NCI-H446 (cell line): ENCODE measurements at places on chromosomes 16 and 17.

DNA sequence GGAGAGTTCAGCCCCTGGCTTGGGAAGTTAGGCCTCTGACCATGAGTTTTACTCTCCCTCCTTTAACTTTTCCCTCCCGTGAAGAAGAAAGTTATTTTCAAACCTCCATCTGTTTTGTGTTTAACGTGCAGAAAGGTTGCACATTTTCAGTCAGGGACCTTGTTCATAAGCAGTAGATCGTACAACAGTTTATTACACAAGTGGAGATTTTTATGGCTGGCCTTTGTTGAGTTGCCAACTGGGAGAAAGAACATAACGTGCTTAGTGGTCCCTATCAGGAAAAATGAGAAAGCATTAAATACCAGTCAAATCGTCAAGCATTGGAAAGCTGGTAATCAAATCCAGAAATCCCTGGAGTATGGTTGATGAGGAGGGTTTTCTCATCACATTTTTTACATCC lies 117.9 kb upstream of the MYOCD start:
- DNase-seq: no peak

GRCh38 chr17:42135664-42136653 lies 13.4 kb downstream of the HSPB9 start:
- no peak for DNase-seq

DNA sequence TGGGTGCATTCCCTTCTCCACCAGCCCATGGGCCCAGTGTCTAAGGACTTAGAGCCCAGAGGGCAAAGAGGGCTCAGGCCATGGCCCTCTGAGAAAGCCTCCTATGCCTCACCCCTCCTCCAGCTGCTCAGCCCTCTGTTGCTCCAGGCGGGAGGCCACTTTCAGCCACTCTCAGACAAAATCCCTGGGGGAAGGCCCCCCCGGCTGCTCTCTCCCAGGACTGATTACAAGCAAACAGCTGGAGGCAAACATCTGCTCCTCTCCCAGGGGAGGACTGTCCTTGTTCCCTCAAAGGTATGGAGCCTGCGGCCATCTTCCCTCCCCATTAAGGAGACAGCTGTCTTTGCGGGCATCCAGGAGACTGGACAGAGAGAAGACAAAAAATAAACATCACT lies 54.9 kb upstream of the DLX4 start:
- DNase-seq: no peak

DNA sequence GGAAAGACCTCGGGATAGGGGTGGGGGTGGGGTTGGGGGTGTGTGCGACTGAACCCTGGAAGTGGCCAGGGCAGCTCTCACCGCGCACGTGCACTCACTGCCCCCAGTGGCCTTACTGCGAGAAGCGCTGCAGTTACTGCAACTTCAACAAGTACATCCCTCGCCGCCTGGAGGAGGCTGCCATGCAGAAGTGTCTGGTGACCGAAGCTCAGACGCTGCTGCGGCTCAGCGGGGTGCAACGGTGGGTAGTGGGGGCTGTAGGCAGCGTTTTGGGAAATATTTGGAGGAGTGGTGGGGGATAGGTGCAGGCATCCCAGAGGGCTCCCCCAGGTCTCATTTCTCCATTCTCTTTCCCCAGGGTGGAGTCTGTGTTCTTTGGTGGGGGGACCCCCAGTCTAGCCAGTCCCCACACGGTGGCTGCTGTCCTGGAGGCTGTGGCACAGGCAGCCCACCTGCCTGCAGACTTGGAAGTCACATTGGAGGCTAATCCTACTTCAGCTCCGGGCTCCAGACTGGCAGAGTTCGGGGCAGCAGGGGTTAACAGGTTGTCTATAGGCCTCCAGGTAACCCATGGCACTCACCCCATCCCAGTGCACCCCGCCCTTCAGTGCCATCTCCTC lies 972 bp downstream of the RSAD1 start:
- peak; percentile 25 for DNase-seq

GRCh38 chr16:85357924-85358505 lies 245.7 kb upstream of the CIBAR2 start:
- no peak for DNase-seq

- DNase-seq: no peak
These were observed 33.1 kb downstream of the LMF1 start for GRCh38 chr16:937723-938122.

- no peak for DNase-seq
These were observed 52.6 kb upstream of the CRISPLD2 start for GRCh38 chr16:84766978-84767773.
